ENCODE measurements at places on chromosomes 3 and 15.

GRCh38 chr3:183695569-183696364, 1.8 kb upstream of the YEATS2 start:
- no peak for DNase-seq

DNA sequence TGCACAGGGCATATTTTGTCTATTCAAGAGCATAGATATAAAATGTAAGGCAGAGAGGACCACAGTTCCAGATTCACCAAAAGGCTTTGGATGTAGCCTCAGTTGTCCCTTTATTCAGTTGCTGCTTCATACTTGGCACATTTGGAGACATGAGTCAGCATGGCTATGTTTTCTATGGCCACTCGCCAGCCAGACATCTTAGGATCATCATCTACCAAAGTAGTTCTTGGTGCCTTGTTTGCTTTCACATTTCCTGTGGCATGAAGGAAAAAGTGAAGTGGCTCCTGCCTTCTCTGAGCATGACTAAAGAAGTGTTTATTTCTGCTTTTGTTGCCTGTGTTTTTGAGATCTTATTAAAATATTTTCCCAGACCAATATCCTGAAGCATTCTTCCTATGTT, 7.2 kb downstream of the SUSD5 start:
- peak; percentile 3 for DNase-seq

GRCh38 chr15:29289173-29289572, 19.6 kb upstream of the NSMCE3 start:
- DNase-seq, result no peak

- DNase-seq, result no peak
Observed at GRCh38 chr3:170806676-170807075, 63.3 kb downstream of the RPL22L1 start.

DNA sequence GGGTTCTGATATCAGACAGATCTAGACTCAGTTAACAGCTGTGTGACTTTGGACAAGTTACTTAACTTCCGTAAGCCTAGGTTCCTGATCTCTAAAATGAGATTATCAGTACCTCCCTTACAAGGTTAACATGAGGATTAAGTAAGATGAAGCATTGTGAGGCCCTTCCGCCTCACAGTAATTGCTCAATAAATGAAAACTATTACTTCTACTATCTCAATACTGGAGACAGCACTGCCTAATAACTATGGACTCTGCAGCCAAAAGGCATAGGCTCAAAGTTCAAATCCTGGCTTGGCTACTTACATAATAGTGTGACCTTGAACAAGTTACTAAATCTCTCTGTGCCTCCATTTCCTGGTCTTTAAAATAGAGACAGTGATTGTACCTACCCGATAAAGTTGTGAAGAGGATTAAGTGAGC, 82.0 kb upstream of the ATP11B start:
- no peak for DNase-seq

GRCh38 chr15:89395461-89395871, 60.8 kb upstream of the POLG start:
- no peak for DNase-seq

GRCh38 chr3:113495035-113495434, 19.9 kb downstream of the SPICE1 start:
- peak; percentile 34 for DNase-seq

GRCh38 chr3:132660052-132660810, at the start of gene UBA5:
Gene UBA5, plus strand, starts transcription at chr3:132660329. Its CDS starts 209 bp downstream, at chr3:132660538.
- DNase-seq, result peak; percentile 88

DNA sequence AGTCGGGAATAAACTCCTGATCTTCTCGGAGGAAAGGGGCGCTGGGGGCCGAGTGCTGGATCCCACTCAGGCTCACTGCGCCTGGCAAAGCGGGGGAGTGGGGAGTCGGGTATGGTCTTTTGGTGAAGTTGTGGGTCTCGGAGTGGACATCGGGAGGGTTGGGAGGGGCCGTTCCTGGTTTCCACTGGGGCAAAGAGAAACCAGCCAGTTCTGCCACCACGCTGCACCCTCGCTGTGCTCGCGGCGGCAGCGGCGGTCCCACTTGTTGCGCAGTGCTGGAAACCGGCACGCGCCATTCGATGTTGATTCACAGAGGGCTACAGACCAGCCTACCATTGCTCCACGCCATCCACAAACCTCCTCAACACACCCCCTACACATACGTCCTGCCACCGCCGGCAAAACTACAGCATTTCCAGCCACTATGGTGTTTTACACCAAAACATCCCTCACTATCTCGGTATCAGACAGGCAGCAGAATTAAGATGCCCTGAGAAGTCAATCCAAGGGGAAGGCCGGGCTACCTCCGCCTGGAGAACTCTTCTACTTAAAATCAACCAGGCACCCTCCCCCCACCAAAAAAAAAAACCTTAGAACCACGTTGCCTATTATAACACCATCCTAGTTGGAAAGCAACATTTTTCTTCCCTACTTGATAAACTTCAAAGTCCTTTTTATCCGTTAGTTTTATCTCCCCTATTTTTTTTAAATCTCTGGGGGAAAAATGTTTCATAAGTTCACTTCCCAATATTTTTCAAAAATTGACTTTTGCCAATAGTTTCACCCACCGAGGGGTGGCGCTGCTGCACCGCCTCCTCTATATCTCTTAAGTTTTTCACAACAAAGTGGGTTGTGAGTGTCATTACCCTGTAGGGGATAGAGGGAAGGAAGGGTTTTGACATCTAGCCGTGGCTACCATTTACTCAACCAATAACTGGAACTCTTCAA, 3.6 kb downstream of the BCL6 start:
- DNase-seq, result peak; percentile 85

DNA sequence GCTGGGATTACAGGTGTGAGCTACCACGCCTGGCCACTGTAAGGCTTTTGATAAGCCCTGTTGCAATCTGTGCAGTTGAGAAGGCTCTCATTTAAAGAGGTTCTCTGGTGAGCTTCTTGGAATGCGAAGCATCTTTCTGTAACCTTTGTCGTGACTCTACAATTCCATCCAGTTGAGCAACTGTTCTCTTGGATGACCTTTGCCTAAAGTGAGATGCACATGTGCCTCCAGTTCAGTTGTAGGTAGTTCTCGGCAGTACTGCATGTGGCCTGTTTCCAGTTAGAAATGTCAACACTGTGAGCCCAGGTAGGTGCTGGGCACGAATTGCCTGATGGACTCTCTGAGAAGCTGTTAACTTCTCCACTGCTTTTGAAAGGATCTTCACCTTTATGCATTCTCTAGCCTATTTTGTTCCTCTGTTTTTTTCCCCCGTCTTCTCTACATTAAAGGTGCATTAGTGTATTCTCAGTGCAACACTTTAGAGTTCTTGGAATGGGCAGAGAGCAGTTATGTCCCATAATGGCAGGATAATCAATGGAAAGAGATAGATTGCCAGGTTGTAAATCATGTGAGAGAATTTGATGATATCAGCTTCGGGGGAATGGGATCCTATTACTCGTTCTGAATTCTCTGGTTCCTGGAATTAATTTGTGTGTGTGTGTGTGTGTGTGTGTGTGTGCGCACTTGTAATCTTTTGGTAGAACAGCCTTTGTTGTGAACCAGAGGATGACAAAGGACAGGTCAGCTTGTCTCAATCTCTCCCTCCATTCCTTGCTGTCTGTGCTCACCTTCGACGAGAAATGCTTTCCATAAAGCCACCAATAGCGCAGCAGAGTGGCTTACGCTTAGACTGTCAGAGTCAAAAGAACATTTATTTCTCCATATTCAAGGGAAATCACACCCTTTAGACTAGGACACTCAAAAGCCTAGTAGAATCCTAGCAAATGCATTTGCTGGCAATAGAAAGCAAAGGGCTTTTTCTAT, 51.1 kb downstream of the PTPRG start:
- DNase-seq, result no peak

GRCh38 chr15:70923311-70924080, 30.9 kb downstream of the LRRC49 start:
- DNase-seq, result no peak

- DNase-seq, result no peak
Observed at GRCh38 chr15:68508485-68509189, 70.2 kb upstream of the CORO2B start.

DNA sequence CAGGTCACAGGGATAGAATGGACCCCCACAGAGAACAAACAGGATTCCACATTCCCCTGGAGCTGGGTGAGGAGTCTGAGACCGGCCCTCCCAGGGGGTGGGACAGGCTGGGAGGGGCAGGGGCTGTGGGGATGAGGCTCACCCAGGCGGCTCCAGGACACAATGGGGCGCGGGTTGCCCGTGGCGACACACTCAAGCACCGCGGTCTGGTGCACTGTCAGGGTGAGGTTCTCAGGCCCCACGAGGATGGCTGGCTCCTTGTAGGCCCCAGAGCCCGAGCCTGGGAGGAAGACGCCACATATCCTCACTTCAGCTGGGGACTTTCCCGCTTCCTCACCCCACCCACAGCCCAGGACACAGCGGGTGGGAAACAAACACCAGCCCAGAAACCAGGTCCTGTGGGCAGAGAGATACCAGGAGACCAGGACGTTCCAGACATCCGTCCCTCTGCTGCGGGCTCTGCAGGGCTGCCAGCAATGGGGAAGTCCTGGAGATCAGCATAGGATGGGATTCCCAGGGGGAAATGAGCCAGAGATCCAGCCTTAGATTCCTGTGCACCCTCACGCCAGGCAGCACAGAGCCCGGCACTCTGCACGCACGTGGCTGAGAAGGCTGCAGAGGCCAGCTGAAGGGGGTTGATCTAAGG, 30.2 kb downstream of the RNU5B-1 start:
- peak; percentile 53 for DNase-seq

DNA sequence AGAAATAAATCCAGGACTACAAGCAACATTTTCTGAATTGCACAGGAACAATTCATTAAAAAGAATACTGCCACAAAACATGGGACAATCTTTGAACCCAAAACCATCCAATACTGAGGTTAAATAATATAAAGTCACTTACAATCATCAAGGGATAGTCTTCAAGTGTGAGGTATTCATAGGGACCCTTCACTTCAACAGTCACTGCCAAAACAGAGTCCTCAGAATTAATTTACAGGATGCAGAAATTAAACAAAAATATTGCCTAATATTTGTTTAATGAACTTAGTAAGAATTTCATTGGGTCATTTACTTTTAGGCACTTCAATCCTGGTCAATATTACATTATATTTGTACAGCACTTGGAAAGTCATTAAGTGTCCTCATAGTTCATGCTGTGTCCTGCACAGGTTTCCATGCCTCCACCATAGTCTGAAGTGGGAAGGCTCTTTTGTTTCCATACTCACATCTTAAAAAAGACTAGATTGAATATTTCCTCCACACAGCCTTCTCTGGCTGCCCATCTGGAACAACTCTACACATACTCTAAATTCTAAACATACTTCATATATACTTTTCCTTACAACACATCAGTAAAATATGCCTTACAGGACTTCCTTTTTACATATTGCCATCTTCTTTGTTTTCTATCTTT, 31.6 kb upstream of the VPS39 start:
- DNase-seq, result no peak

- peak; percentile 86 for DNase-seq
Observed at GRCh38 chr3:40780925-40781406, 256.2 kb downstream of the ZNF621 start.

- DNase-seq, result no peak
Observed at GRCh38 chr3:4688411-4688810, 195.3 kb downstream of the ITPR1 start.

- no peak for DNase-seq
Observed at GRCh38 chr15:55513152-55513551, 5.1 kb upstream of the DNAAF4 start.

GRCh38 chr3:108391917-108392593, 95.7 kb downstream of the HHLA2 start:
- DNase-seq, result no peak

GRCh38 chr3:168096210-168096652, 507 bp upstream of the GOLIM4 start:
- DNase-seq, result peak; percentile 94

- no peak for DNase-seq
Observed at GRCh38 chr3:169215461-169216352, 447.8 kb downstream of the MECOM start.

- peak; percentile 86 for DNase-seq
Observed at GRCh38 chr3:194139071-194139813, 3.3 kb downstream of the HES1 start.

- no peak for DNase-seq
Observed at GRCh38 chr3:129233538-129233937, 15.9 kb upstream of the COPG1 start.

- peak; percentile 46 for DNase-seq
Observed at GRCh38 chr15:29090617-29091466, 178.8 kb downstream of the NSMCE3 start.

DNA sequence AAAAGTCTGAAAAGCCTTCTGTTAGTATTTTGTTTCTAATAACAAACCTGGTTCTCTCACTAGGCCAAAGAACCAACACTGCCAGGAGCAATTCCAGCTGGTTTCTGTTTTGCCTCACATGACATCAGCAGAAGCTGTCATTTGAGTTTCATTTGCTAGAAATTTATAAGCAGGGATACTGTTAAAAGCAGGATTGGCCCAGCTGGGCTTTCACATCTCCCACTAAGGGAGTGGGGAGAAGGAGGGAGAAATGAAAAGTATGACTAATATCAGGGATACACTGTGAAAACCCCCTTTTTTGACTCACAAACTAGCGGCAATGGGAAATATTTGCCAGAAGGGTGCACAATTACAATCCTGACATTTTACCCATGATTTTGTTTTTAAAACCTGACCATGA, 5.3 kb downstream of the CCDC80 start:
- DNase-seq, result peak; percentile 58

GRCh38 chr15:78243491-78243941, 9.2 kb upstream of the ACSBG1 start:
- DNase-seq, result no peak

DNA sequence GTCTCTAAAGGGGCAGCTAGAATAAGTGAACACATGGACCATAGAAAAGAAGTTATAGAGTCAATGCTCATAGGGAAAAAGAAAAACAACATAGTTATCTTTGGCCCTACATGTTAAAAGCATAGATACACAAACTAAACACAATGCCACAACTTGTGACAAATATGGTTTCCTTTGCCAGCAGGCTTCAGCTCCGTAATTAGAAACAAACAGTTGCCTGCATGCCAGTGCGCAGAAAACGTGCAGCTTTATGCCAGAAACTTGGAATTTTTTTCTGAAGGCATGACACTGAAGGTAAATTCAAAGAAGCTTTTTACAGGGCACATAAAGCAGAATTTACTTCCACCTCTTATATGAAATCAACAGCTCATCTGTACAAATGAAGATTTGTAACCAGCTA, 2.2 kb upstream of the CPNE4 start:
- DNase-seq, result no peak

GRCh38 chr15:62109437-62109836, 42.7 kb downstream of the C2CD4A start:
- no peak for DNase-seq

DNA sequence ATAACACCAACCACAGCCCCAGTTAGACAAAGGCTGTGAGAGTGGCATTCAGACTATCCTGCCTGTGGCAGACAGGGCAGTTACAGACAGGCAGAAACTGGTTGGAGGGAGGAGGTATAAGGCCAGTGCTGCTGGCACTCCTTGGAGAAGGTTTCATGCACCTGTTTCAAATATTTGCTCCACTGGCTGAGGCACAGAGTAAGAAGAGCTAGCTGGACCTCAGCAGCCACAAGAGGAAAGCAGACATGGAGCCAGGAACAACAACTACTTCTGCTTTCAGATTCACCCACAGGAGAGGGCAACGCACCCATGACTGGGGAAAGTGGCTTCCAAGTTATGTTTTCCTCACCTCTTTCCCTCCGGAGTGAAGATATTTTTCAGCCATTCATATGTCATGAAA, 11.5 kb upstream of the PRKAR2A start:
- no peak for DNase-seq

Measured in eye (tissue), 1 donor.